Stimulated activated CD8-positive, alpha-beta memory T cell treated with anti-CD3 and anti-CD28 coated beads, Interleukin-12 subunit alpha, Interleukin-12 subunit beta, amount 100 ng/mL, for 4 hours (primary cell): ENCODE measurements at places on chromosomes 5 and 9.

DNA sequence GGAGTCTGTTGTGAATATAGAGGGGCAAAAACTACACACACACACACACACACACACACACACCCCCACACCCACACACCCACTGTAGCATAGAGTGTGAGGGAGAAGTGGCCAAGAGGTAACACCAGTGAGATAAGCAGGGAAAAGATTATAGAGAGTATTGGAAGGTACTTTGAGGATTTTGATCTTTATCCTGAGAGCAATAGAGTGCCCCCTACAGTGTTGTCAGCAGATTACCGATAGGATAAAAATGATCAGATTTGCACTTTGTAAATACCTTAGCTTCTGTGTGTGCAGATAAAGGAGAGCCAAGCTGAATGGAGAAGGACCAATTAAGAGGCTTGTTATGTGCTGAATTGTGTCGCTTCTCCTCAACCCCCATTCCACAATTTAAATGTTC lies 32.3 kb downstream of the ERCC6L2 start:
- DNase-seq, result no peak

- no peak for DNase-seq
Measured at GRCh38 chr9:104872656-104873488, 55.1 kb downstream of the ABCA1 start.

GRCh38 chr5:33657804-33658440 lies 217.2 kb downstream of the TARS1 start:
- no peak for DNase-seq

DNA sequence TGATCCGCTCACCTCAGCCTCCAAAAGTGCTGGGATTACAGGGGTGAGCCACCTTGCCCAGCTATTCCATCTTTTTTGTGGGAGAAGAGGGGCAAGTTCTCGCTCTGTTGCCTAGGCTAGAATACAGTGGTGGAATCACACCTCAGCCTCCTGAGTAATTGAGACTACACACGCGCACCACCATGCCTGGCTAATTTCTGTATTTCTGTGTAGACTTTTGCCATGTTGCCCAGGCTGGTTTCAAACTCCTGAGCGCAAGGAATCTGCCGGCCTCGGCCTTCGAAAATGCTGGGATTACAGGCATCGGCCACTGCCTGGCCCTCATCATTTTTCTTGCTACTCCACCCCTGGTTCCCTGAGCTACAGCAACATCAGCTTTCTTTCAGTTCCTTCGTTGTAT lies 2.8 kb upstream of the NOL6 start:
- DNase-seq, result no peak

DNA sequence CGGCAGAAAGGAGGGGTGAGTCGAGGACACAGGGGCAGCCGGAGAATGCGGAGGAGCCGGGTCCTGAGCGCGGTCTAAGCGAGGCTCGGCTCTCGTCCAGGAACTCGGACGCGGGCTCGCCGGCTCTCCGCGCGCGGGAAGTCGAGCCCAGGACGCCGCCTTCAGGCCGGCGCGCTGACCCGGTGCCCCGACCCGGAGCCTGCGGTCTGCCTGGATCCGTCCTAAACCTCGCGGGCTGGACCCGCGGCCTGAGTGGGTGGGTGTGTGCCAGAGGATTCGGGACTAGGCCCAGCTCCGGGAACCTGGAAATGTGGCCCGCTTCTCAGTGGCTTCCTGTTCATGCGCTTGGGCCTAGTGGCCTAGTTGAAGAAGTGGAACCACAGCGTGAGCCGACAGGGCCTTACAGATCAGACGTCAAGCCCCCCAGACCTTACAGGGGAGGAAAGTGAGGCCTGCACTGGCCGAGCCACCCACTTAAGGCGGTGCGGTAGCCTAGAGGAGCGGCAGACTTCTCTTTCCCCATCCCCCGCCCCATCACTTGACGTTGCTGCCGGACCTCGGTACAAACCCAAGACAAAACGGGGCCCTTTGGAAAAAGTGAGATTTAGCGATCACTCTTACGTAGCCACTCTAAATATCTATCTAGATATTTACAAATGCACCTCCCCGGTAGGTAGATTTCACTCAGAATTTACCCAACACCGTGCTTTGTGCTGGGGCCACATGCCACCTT lies 1.2 kb downstream of the CDKN2B-AS1 start:
- DNase-seq, result no peak

DNA sequence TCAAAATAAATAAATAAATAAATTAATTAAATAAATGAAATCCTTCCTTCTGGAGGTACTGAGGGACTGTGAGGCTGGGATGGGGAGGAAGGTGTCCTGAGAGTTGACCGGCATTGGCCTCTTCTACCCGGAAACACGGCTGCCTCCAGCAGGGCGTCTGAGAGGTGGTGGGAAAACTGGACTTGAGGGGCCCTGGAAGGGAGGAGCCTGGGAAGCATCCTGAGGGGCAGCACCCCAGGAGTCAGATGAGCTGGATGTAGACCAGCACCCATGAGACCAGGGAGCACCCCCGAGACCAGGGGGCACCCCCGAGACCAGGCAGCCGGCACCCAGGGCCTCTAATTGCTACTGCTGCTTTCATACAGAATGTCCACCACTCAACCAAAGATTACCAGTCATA lies 8.8 kb upstream of the NSMF start:
- DNase-seq, result no peak

DNA sequence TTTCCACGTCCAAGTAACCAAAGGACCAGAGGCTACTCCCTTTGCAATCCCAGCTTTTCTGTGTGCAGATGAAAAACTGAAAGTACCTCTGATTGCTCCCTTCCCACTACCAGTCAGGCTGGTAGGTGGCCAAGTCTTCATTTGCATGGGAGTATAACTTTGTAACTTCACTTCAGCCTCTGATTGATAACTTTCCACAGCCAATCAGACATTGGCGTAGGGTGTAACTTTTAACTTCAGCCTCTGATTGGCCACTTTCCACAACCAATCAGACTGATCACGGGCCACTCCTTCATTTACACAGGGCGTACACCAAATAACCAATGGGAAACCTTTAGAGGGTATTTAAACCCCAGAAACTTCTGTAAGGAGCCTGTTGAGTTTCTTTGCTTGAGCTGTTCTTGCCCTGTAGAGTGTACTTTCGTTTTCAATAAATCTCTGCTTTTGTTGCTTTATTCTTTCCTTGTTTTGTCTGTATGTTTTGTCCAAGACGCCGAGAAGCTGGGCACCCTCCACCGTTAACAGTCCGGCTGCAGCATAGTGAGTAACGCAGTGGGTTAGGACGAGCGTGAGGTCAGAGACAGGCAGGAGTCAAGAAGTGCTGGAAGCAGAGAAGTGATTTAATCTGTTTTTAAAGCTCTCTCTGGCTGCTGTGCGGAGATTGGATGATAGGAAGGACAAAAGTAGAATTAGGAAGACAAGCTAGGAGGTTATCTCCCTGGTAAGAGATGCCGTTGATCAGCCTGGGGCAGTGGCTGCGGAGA lies 3.5 kb upstream of the EXOSC2 start:
- no peak for DNase-seq

DNA sequence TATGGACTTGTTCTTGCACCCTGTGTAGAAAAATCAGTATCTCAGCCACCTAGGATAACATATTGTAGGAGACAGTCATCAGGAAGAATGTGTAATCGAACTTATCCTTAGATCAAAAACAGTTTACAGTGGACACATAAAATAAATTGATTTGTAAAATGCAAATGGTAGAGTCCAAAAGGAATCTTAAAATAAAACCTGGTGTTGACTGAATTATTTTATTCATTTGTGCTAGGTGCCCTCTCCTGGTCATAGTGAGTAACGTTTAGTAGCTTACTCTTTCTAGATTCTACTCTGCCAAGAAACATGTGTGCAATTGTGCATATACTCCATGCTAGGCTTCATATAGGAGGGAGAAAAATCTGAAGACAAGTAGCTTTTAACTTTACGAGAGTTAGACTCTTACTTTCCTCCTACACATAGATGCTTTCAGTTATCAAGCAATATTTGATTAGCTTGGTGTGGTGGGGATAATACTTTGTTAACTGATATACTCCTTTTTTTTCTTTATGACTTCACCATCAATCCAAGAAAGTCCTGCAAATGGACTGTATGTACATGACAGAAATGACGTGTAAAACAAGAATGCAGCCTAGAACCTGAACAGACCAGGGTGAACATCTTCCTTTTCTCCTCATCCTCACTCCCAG lies 23.7 kb upstream of the LOX start:
- no peak for DNase-seq

GRCh38 chr5:171450423-171451331 lies 31.2 kb downstream of the FGF18 start:
- peak; percentile 9 for DNase-seq

- DNase-seq, result no peak
Measured at GRCh38 chr5:127418367-127418766, 99.1 kb upstream of the PRRC1 start.

DNA sequence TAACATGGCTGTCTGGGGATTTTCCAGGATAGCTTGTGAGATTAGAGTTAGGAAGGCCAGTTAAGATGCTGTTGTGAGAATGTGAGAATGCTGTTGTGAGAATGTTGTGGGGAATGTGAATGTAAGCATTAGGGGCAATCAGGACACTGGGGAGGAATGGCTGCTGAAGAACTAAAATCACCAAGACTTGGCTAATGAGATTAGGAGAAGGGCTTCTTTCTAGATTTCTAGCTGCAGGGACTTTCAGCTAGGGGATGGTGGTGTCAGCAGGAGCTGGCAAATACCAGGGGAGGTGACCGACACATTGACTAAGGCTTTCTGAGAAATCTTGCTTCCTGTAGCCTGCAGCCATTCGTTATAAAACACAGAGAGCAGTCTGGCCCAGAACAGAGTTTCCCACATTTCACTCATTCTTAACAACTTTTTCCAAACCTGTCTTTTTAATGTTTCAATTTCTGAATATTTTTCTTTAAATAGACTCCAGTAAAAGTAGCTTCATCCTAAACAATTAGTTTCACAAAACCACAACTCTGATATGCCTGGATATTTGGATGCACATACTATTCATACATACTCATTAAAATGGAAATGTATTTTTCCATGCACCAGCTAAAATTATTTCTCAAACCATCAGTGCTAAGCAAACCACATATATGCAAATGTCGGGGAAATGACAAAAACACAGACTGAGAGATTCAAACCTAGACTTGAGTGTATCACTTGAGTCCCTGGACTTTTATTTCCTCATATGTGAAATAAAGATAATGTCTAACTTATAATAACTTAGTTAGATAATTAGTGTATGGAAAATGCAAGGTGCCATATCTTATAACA lies 89.3 kb upstream of the TNC start:
- DNase-seq, result no peak

GRCh38 chr9:86983249-86983619 lies 35.9 kb upstream of the GAS1 start:
- no peak for DNase-seq

DNA sequence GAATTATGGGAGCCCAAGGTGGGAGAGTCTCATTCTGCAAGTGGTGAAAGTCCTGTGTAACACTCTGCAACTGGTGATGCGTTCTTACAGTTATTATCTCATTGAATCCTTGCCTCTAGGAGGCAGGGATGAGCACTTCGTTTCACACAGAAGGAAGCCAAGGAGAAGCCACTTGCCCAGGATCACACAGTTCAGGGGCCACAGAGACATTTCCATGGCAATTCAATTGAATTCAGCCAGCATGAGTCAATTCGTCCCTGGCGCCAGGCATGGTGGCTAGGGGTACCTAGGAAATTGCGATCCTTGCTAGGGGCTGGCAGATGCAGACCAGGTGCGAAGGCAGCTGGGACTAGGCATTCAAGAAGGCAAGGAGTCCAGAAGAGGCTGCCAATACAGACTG lies 26.2 kb downstream of the LHX2 start:
- no peak for DNase-seq

GRCh38 chr5:178542455-178542854 lies 47.7 kb downstream of the COL23A1 start:
- no peak for DNase-seq

DNA sequence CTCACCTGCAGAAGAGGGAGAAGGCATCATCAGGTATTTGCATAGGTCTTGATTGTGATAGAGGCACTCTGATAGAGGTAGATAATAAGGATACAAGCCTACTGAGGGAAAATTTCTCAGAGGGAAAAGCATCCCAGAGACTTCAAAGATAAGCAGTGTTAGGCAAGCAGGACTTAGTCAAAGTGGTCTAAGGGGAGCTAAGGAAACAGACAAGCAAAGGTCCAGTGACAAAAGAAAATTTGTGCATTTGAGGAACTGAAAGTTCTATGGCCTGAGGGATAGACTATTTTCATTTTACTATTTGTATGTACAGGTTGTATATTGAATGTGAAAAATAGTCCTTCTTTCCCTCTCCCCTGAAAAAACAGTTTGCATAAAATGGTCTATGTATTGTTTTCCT lies 27.4 kb downstream of the OXCT1 start:
- DNase-seq, result no peak

- no peak for DNase-seq
Measured at GRCh38 chr5:57513785-57514184, 31.2 kb upstream of the ACTBL2 start.

- DNase-seq, result no peak
Measured at GRCh38 chr5:77176429-77176828, 34.1 kb upstream of the PDE8B start.

DNA sequence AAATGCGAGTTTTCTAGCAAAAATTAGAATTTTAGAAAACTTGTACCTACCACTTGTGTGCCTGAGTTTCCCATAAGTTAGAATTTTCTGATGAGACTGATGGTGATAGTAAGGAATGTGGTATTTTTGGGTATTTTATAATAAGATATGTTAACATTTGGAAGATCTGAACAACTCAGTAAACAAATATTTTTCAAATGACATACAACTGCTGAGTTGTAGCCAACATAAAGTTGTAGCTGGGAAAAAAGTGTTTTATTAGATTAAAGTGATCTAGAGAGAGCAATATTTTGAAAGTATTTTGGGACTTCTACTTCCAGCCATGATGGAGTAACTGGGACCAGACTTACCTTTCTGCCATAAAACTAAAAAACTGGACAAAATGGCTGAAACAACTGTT lies 37.9 kb downstream of the GEMIN5 start:
- no peak for DNase-seq

DNA sequence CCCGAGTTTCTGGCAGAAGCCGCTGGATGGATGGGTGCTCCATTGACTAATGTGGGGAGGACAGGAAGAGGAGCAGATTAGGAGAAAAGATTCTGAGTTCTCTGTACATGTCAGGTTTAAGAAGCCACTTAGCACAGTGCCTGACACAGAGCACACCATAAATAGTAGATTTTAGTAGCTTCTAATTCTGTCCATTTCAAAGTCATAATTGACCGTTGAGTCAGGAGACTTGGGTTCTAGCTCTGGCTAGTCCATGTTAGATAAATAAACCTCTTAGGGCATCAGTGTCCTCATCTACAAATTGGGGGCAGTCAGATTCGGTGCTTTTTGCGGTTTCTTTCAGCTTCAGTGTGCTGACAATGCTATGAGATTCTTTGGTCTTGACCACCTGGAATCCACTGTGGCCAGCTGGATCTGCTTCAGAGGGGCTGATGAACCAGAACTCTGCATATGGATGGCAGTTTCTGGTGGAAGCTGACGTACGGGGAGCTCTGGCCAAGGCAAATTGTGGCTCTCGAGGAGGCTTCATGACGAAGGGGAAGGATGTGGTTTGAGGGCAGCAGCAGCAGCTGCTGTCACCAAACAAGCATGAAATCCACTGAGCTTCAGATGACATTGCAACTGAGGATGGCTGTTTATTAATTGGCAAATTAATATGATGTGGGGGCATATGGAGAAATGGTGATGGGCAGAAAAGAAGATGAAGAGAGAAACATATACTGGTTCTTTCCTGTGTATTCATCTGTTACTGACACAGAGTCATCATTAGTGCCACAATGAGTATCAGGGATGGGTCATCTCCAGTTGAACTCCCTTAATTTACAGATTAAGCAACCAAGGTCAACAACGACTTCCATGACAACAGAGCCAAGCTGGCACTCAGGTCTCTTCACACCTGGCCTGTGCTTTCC lies 134.4 kb downstream of the AOPEP start:
- DNase-seq, result peak; percentile 43

- no peak for DNase-seq
Measured at GRCh38 chr5:39977066-39977655, 552.4 kb upstream of the DAB2 start.
